ENCODE measurements at places on chromosomes 1 and 21.

GRCh38 chr1:117577191-117577885, 28.5 kb upstream of the TENT5C start:
- no peak for DNase-seq

DNA sequence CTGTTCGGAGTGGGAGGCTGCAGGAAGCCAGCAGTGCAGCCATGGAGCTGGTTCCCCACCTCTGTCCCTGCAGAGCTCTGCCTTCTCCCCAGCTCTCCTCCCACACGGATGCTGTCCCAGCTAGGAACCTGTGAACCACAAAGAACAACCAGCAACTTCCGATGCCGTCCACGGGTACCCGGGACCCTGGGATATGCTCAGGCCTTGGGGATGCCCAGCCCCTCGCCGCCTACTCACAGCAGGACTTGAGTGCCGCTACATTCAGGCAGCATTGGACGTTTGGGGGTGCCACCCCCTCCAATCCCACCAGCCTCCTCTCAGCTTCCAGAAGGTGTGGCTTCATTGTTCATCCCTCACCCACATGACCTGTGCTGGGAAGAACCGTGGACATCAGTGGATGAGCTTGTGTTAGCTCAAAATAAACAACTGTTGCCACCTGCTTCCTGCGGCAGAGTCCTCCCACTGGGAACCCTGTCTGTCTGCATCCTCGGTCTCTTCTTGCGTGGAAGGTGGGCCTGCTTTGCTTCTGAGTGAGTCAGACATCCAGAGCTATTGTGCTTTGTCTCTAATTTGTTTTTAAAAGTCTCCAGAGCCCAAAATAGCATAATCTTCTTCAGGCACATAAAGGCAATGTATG, 20.1 kb upstream of the AJAP1 start:
- no peak for DNase-seq

- peak; percentile 18 for DNase-seq
These were observed 42.9 kb downstream of the CASQ2 start for GRCh38 chr1:115725600-115725999.

- no peak for DNase-seq
These were observed 1768.7 kb downstream of the BRINP3 start for GRCh38 chr1:188708795-188709535.

- DNase-seq = no peak
These were observed 73.6 kb upstream of the COG2 start for GRCh38 chr1:230568676-230569075.

- DNase-seq = peak; percentile 41
These were observed 118.7 kb upstream of the CD34 start for GRCh38 chr1:208029381-208030287.

DNA sequence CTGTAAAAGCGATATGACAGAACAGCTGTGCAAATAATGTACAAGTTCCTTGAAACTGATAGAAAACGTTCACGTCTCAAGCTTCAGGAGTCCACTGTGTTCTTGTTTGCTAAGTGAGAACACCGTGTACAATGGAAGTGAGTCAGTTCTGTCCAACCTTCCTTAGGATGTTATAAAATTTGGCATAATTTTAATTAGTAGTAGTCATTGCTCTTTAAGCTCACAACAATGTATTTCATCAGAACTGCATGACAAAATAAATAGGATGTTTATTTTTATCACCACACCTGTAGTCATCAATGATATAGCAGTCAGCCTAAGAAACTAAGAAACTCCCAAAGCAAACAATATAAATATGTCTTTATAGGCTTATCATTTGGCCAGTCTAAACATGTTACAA, 53.0 kb downstream of the RGS2 start:
- DNase-seq = no peak

GRCh38 chr1:30255111-30255724, 468.2 kb downstream of the MATN1 start:
- DNase-seq = no peak

DNA sequence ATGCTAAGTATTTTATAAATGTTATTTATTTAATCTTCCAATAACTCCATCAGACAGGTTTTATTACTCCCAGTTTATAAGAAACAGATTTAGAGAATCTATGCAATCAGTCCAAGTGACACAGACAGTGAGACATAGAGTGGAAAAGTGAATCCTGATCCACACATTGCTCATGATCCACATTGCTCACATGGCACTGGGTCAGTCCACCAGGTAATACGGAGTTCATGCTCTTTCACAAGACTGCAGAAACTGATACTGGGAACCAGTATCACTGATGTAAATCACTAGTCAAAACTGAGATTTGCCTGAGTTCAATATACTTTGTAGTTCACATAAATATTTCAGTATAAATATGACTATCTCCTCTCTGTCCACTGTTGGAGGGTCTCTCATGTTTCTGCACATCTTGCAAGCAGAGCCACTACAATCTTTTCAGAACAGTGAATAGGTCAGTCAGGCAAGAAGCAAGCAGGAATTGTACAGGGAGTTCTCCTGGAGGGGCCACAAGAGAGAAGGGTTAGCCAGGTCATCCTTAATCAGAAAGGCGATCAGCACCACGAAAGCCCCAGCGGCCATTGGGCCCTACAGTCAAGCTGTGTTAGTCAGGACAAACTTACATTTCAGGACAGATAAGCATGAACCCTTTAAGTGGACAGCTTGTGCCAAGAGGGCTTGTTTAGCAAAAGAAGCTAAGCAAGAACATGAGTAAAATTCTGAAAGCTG, 275.4 kb upstream of the NR5A2 start:
- no peak for DNase-seq

- DNase-seq = peak; percentile 41
These were observed 1.5 kb downstream of the ATP1A1 start for GRCh38 chr1:116374353-116375147.

- peak; percentile 70 for DNase-seq
These were observed 11.8 kb downstream of the RCAN1 start for GRCh38 chr21:34603002-34603709.

DNA sequence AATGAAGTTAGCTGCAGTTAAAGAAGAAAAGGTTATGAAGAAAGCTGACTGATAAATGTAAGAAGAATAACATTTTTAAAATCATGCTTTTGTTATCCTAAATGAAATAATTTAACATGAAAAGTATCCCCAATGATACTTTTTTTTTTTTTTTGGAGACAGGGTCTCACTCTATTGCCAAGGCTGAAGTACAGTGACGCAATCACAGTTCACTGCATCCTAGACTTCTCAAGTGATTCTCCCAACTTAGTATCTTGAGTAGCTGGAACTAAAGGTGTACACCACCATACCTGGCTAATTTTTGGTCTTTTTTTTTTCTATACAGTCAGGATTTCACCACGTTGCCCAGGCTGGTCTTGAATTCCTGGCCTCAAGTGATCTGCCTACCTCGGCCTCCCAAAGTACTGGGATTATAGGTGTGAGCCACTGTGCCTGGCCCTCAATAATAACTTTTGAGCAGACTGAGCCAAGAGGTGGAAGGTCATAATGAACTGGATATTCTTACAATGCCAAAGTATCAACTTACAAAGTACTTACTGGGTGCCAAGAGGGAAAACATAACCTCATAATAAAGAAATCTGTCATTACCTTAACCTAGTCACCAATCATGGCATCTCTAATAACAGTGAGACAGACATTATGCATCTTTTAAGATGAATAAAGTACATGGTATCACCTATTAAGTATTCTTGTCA, 94.5 kb downstream of the EVI5 start:
- DNase-seq = no peak

GRCh38 chr21:16821588-16821987, 691.3 kb upstream of the CXADR start:
- DNase-seq = no peak

DNA sequence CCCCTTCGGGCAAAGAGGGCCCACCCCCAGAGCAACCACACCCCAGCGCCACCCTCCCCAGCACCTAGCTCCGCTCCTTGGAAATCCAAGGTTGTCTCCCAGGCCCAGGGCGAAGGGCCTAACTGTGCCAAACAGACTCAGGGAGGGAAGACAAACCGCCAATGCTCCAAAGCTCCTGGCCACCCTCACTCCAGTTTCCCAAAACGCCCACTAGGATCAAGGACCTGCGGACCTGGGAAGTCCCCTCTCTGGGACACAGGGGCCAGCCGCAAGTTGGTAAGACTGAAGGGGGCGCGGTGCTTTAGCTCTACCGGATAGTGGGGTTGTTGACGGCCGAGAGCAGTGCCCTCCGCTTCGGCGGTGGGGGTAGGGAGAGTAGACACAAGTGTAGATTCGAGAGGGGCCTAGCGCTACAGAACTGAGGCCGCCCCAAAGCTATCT, 581 bp downstream of the IRF6 start:
- no peak for DNase-seq

- DNase-seq = no peak
These were observed 55.2 kb upstream of the MRPS6 start for GRCh38 chr21:34018185-34018584.

DNA sequence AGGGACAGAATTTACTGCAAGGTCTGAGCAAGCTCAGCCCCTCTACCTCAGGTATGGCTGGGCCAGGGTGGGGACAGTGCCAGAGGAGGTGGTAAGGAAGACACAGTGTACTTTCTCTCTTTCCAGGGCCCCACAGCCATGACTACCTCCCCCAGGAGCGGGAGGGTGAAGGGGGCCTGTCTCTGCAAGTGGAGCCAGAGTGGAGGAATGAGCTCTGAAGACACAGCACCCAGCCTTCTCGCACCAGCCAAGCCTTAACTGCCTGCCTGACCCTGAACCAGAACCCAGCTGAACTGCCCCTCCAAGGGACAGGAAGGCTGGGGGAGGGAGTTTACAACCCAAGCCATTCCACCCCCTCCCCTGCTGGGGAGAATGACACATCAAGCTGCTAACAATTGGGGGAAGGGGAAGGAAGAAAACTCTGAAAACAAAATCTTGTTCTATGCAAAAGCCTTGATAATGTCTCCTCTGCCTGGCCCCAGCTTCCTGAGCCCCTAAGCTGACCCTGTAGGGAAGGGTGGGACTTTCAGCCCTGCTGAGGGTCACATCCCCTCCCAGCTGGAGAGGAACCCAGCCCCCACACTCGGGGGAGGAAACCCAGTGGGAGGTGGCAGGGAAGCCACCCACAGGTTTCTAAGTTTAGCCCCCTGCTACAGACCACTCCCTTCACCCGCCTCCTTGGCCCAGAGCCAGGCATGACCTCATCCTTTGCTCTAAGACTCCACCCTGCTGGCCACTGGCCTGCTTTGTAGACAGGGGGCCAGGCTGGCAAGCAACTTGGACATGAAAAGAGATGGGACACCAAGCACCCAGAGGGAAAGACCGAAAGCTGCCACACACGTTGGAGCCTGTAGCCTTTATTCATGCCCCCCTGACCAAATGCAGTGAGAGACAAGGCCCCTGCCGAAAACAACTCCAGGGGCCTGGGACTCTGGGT, 6.4 kb downstream of the RHOC start:
- peak; percentile 98 for DNase-seq

GRCh38 chr21:39952265-39952664, 85.0 kb downstream of the PCP4 start:
- no peak for DNase-seq

DNA sequence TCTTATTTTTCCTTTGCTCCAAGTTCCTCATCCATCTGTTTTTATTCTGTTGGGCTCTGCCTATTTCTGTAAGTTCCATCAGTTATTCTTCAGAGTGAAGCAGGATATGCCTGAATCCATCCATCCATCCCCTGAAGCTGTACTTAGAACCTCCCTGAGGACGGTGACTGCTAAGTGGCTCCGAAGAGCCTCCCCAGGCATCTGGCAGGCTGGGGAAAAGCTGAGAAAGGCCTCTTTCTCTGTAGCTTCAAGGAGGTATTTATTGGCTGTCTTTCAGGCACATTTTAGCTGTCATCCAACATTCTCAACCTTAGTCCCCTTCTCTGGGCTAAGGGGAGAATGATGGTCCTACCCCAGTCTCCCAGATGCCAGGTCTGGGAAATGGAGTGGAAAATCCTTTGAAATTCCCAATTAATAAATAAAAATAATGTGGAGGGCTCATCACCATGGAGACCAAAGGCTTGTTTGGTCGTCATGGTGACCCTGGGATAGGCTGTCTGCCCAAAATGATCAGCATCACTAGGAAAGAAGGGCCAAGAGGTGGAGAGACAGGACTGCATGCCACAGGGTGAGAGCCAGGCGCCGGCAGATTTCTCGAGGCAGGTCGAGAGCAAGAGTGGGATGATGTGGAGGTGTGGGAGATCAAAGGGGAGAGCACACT, 82.0 kb downstream of the UBIAD1 start:
- DNase-seq = no peak

- DNase-seq = peak; percentile 61
These were observed 66.6 kb downstream of the BCAR3 start for GRCh38 chr1:93614986-93615581.

- DNase-seq = no peak
These were observed 45.0 kb downstream of the NPHP4 start for GRCh38 chr1:5947071-5947821.

- DNase-seq = peak; percentile 65
These were observed 12.0 kb downstream of the SLC35D1 start for GRCh38 chr1:67041841-67042503.

DNA sequence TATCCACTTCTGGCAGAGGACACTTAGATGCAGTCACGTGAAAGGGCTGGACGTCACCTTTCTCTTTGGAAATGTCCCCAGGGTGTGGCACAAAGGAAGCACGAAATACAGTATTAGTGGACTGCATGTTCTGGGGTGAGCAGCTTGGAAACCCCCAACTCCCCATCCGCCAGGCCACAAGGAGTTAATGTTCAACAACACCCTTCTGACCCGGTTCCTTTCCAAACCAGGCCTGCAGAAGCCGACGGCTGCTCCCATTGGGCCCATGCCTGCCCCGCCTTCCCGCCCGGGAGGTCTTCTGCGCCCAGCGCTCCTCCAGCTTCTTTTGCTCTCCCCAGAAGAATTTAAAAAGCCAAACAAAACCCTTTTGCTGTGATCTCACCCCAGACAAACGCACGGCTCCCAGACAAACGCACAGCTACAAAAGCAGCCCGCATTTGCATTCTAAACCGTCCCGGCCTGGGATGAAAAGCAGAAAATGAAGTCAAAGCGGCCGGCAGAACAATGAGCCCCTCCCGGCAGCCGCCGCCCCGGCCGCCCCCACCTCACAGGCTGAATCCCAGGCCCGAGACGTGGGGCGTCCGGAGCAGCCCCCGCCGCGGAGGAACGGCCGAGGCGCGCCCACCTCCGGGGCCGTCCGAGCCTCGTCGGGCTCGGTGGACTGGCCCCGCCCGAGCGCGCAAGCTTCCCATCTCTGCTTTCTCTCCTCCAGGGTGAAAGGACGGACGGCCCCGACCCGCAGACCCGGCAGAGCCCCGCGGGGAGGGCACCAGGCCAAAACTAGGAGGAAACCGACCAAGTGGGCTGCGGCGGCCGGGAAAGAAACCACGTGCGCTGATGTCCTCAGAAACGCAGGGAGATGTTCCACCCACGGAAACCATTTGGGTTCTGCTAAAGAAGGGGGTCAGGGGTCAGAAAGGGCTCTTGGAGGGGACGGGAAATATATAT, 101.9 kb downstream of the PLPP3 start:
- peak; percentile 34 for DNase-seq

DNA sequence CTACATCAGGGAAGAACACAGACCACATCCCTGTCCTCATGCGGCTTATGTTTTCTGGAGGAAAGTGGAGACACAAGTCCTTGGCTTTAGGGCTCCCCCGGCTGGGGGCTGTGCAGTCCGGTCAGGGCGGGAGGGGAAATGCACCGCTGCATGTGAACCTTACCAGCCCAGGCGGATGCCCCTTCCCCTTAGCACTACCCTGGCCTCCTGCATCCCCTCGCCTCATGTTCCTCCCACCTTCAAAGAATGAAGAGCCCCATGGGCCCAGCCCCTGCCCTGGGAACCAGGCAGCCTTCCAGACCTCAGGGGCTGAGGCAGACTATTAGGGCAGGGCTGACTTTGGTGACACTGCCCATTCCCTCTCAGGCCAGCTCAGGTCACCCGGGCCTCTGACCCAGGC, 45.5 kb downstream of the TNNT2 start:
- DNase-seq = no peak

GRCh38 chr1:222697203-222697602, 15.1 kb downstream of the AIDA start:
- DNase-seq = no peak

GRCh38 chr1:115437196-115437595, 99.1 kb upstream of the NGF start:
- no peak for DNase-seq
